ENCODE measurements at places on chromosomes 7 and 10.

- no peak for DNase-seq
Observed at GRCh38 chr7:24442170-24442777, 131.0 kb upstream of the PALS2 start.

- no peak for DNase-seq
Observed at GRCh38 chr10:18378766-18379165, 238.5 kb downstream of the CACNB2 start.

- DNase-seq: no peak
Observed at GRCh38 chr10:132942101-132943057, at the start of gene CFAP46. Gene CFAP46, minus strand, starts transcription at chr10:132942570. Its CDS starts 86 bp downstream, at chr10:132942484.

GRCh38 chr10:124601016-124601415 lies 139.4 kb downstream of the LHPP start:
- no peak for DNase-seq

GRCh38 chr7:16933296-16934279 lies 51.8 kb upstream of the AGR3 start:
- DNase-seq: peak; percentile 12

GRCh38 chr10:85611093-85611740 lies 755.4 kb downstream of the GRID1 start:
- no peak for DNase-seq

GRCh38 chr7:155109121-155109520 lies 39.0 kb downstream of the HTR5A start:
- no peak for DNase-seq

GRCh38 chr10:71396084-71396710 lies 523 bp upstream of the CDH23 start:
- peak; percentile 30 for DNase-seq

- no peak for DNase-seq
Observed at GRCh38 chr10:50211670-50212069, 39.6 kb downstream of the ASAH2 start.

DNA sequence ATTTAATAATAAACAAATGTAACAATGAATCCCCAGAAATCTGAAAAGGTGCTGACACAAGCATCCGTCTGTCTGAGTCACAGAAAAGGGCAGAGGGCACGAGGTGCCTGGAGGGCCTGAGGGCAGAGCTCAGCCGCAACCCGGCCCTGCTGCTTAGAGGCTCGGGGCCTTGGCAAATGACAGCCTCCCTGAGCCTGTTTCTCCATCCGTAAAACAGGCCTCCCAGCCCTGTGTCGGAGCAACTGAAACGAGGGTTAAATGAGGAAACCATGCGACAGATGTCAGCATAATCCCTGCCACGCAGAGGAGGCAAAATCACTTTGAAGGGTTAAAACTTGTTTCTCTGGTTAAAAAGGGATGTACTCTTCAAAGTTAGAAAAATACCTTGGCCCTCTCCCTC lies 24.9 kb downstream of the NUDT1 start:
- no peak for DNase-seq

GRCh38 chr7:47007471-47007870 lies 574.4 kb downstream of the TNS3 start:
- no peak for DNase-seq

DNA sequence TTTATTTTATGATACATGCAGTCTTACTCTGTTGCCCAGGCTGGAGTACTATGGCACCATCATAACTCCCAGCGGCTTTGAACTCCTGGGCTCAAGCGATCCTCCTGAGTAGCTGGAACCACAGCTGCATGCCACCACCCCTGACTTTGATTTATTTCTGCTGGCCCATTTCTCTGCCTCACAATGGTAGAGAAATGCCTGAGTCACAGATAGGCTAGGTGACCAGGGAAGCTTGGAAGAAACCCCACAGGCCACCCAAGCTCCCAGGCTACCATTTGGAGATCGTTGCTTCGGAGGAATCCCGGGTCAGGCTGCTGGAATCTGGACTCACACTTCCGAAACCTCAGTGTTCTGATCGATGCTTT lies 17.4 kb upstream of the BAIAP2L1 start:
- DNase-seq: no peak

- DNase-seq: peak; percentile 84
Observed at GRCh38 chr7:55415173-55415778, 50.1 kb downstream of the LANCL2 start.

DNA sequence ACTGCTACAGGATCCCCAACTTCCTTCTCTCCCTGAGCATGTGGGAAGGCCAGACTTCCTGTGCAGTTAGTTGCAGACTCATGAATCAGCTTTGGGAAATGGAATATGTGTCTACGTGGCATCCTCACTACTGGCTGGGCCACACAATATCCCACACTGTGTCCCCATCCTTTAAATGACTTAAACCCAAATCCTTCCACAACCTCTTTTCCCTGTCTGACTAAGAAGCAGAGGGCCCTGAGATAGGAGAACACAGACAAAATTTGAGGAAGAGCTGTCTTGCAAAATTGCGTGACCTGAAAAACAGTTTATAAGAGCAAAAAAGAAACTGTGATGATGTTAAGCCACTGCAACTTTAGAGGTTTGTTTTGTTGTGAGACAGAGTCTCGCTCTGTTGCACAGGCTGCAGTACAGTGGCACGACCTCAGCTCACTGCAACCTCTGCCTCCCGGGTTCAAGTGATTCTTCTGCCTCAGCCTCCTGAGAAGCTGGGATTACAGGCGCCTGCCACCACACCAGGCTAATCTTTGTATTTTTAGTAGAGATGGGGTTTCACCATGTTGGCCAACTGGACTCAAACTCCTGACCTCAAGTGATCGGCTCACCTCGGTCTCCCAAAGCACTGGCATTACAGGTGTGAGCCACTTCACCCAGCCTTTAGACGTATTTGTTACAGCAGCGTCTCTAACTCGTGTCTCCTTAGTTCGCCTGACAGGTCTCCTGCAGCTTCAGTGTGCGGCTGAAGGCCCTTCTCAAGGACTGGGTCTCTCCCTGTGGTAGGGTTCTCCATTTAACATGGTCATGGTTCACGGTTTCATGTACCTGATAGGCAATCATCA lies 46.9 kb upstream of the SFMBT2 start:
- no peak for DNase-seq

- DNase-seq: no peak
Observed at GRCh38 chr7:157721468-157722136, 384.8 kb downstream of the DNAJB6 start.

GRCh38 chr7:47102331-47102841 lies 479.5 kb downstream of the TNS3 start:
- no peak for DNase-seq

GRCh38 chr7:136122026-136122425 lies 144.9 kb upstream of the MTPN start:
- no peak for DNase-seq

DNA sequence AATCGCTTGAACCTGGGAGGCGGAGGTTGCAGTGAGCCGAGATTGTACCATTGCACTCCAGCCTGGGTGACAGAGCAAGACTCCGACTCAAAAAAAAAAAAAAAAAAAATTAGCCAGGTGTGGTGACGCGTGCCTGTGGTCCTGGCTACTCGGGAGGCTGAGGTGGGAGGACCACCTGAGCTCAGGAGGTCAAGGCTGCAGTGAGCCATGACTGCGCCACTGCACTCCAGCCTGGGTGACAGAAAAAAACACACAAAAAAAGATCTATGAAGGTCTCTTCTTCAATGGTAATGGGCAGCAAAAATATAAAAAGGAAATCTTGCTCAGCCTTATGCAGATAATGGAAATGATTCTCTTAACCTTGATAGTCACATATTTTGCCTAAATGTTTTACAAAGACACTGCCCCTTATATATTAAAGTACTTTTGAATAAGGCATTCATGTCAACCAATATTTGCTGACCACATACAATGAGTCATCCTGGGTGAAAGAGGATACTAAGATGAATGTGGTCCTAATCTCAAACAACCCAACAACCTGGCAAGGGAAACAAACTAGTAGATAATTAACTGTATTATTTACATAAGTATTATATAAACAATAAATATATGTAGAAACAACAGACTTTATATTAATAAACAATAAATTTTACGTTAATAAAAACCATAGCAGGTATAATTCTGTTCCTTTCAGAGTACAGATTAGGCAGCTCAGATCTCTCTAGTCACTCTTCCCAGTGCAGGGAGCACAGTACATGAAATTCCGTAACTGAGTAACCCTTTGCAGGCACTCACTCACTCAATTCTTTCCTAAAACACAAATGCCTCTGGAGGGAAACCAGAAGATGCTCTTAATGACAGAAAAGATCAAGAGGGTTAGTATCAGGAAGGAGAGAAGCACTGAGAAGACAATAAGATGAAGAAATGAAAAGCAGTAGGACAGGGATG lies 8.1 kb downstream of the TOMM7 start:
- DNase-seq: peak; percentile 26
